ENCODE measurements at places on chromosomes 1 and 21.

DNA sequence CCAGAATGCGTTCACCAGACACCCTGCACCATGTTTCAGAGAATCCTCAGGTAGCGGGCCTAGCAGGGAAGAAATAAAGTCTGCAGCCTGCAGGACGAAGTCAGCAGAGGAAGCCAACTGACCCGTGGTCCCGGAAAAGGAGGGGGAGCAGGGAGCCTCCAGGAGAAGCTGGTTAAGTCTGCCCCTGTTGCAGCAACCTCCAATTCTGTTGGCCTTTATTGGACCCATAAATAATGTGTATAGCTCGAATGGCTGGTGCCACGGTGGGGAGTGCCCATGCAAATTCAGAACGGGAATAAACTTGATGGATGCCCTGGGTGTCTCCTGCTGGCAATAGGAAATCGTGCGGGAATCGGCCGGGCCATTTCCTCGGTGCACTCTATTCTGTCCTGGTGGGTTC, 254.1 kb downstream of the AJAP1 start:
- DNase-seq: no peak

DNA sequence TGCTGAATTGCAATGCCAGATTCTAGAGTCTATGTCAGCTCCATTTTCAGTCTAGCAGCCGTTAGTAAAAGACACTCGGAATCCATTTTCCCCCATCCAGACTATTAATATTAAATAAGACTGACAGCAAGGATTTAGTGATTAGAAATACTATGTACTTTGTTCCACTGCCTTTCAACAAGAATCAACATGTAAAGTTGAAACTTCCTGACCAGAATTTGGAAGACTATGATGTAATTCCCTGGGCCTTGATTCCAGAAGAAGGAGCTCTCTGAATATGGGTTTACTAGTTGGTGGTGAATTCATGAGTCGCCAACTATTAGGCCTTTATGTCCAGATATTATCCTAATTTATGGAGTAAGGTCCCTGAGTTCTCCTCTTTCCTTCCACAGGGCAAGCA, 24.8 kb downstream of the KDM1A start:
- no peak for DNase-seq

GRCh38 chr1:91777196-91777595, 108.8 kb downstream of the TGFBR3 start:
- no peak for DNase-seq

GRCh38 chr1:230909974-230910754, 41.8 kb upstream of the C1orf198 start:
- DNase-seq: no peak

- DNase-seq: no peak
Measured at GRCh38 chr1:56376188-56376984, 203.0 kb downstream of the PLPP3 start.

Measured in hepatocyte (in vitro differentiated cells).